Activated naive CD4-positive, alpha-beta T cell treated with anti-CD3 and anti-CD28 coated beads, Interleukin-2, amount 10 ng/mL, durations not matched to agents 5 hours and 36 hours (primary cell): ENCODE measurements at places on chromosomes 4 and X. TPM values are rescaled to one million over a fixed set of nuclear protein-coding genes. Genes with fewer than 3 reads are reported as not detected.

Gene LARP1B
- total RNA-seq = 16.8 TPM

Gene GAB3
- 5.7 TPM for total RNA-seq

Gene RASL11B
- total RNA-seq = 0.23 TPM

Gene TENM3
- total RNA-seq = not detected

Gene CENPVL3
- not detected for total RNA-seq

Gene XG
- not detected for total RNA-seq

Gene F11
- total RNA-seq = not detected
